Temporal lobe (tissue), 4 donors: ENCODE measurements at places on chromosomes 2 and 18. TPM values are rescaled to one million over a fixed set of nuclear protein-coding genes. Genes with fewer than 3 reads are reported as not detected.

MDH1 gene
- 141 TPM for total RNA-seq

HSBP1L1 gene
- 1.5 TPM for total RNA-seq

COBLL1 gene
- total RNA-seq, result 8.6 TPM

AGBL5 gene
- 10.8 TPM for total RNA-seq

EFR3B gene
- total RNA-seq, result 56.1 TPM

KATNAL2 gene
- 3.4 TPM for total RNA-seq

UGT1A3 gene
- not detected for total RNA-seq

SAG gene
- not detected for total RNA-seq

ASPRV1 gene
- total RNA-seq, result 1.7 TPM

CYP26B1 gene
- 3.7 TPM for total RNA-seq

ITGA4 gene
- 5.9 TPM for total RNA-seq

ANKRD36C gene
- total RNA-seq, result 169 TPM

PROKR1 gene
- total RNA-seq, result 0.25 TPM

CFAP65 gene
- 0.74 TPM for total RNA-seq

TEKT4 gene
- not detected for total RNA-seq

CCDC74B gene
- total RNA-seq, result 4.7 TPM

SCN3A gene
- total RNA-seq, result 194 TPM

MEX3C gene
- total RNA-seq, result 62.2 TPM

TUBB8B gene
- not detected for total RNA-seq

PLGLB2 gene
- total RNA-seq, result 2.2 TPM

FABP1 gene
- total RNA-seq, result not detected

CCDC148 gene
- 16.7 TPM for total RNA-seq

STPG4 gene
- total RNA-seq, result 0.49 TPM

CABYR gene
- total RNA-seq, result 13.0 TPM

IL1F10 gene
- not detected for total RNA-seq

SLC9A2 gene
- total RNA-seq, result 0.49 TPM

CRYGC gene
- total RNA-seq, result not detected

RPRM gene
- 101 TPM for total RNA-seq

UGP2 gene
- 85.1 TPM for total RNA-seq

COLEC11 gene
- total RNA-seq, result 0.25 TPM

TCF4 gene
- 487 TPM for total RNA-seq

FAP gene
- total RNA-seq, result 2.0 TPM

PLB1 gene
- total RNA-seq, result 1.7 TPM

DUSP2 gene
- 4.2 TPM for total RNA-seq

MRPL19 gene
- total RNA-seq, result 30.0 TPM

CNRIP1 gene
- 67.4 TPM for total RNA-seq
